ENCODE measurements at places on chromosomes 12 and 14.

DNA sequence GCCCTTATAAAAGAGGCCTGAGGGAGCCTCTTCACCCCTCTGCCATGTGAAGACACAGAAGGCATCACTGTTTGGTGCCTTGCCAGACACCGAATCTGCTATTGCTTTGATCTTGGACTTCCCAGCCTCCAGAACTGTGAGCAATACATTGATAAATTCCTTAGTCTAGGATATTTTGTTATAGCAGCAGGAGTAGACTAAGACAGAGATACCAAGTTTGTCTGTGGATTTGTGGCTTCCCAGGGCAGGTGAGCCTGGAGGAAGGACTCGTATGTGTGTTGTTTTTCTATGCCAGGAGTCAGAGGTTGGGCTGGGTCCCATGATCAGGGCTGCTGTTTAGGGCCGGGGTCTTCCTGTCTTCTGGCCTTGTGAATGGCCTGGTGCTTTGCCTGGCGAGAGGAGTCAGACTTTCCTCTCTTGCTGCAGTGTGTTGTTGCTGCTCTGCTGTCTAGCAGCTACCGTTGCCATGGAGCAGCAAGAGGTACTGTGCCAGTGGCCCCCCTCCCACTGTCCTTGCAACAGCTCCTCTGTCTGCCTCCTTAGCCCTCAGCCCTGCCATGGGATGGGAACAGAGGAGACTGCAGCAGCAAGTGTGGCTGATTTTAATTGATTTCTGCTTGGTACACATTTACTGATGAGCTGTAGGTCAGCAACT is 111.2 kb downstream of the CHST11 start:
- DNase-seq = no peak

- no peak for DNase-seq
These were observed 718 bp upstream of the TROAP start for GRCh38 chr12:49322367-49322707.

GRCh38 chr12:10130042-10130441 is at the start of gene CLEC7A:
Gene CLEC7A (minus strand): TSS chr12:10130199. CDS start chr12:10130082, 117 bp downstream.
- DNase-seq = no peak

DNA sequence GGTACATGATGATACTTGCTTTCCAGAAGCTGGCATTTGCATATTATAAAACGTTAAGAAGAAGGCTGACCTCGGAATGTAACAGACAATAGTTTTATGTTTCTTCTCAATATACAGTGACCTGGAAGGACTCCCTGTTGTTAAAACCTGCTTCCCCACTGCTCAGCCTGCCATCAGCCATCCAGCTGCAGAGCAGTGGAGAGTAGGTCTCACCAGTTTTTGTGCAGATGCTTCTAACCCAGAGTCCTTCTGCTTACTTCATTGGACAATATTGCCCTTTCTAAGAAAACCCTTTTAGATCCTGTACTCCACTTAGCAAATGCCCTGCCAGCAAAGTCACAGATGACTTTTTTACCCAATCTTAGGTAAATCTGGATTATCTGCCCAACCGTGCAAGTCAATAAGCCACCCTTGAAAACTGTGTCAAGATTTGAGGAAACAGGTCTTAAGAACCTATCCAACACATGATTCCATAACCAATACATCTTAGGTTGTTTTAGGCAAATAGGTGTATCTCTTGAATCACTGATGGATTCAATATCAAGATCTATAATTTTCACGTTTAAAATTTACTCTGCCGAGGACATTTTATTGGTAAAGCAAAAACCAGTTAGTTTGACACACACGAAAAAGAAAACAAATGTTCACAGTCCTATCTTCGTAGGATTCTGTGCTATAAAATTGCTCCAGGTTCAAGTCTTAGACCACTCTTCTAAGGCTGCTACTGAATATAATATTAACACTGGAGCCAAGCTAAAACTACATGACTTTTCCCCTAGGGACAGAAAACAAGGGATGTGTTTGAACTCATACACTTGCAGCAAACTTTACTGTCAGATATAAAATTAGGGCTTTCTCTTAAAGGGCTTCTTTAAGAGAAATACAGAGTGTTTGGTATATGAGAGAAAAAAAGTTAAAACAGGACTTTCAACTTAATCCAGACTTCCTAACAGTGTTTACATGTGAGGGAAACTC is 5.7 kb downstream of the PHLDA1 start:
- DNase-seq = no peak

DNA sequence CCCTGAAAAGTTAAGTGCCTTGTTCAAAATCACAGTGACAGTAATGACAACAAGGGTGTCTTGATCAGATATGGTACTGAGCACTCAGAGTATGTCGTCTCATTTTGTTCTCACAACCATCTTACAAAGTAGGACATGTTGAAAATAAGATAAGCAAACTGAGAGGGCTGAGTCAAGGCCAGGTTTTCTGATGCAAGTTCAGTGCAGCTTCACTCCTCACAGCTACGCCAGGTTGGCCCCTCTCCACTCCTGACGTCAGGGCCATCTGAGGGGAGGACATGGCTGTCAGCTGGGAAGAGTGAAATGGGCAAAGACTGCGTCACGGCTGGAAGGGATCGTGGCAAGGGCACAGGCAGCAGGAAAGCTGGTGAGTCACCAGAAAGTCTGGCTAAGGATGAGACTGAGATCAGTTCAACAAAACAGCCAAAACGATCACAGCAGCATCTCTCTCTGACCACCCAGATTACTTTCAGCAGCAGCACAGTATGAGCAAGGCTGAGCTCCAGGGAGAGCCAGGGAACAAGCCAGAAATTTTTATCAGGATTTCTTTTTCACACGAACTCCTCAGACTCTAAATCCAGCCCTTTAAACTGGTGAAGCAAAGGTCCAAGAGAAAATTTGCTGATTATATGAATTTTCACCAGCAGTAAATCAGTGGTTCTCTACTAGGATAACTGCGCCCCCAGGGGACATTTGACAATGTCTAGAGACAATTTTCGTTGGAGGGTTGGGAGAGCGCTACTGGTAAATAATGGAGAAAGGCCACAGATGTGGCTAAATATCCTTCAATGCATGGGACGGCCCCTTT is 297.9 kb upstream of the AMIGO2 start:
- peak; percentile 99 for DNase-seq

DNA sequence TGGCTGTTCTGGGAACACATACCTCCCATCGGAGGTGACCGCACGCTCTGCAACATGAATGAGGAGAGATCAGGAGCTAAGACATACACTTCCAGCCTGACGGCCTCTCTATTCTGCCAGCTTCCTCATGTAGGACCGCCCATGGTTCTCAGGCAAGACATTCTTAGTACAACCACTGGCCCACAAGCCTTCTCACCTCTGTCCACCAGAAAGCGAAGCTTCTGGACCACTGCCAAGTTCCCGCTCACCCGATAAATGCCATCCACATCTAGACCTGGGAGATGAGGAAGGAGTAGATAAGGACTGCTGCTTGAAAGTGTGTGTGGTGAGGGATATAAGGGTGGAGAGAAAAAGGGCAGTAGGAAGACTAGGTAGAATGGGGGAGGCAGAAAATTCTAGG is 5.2 kb downstream of the ARHGAP9 start:
- DNase-seq = no peak

DNA sequence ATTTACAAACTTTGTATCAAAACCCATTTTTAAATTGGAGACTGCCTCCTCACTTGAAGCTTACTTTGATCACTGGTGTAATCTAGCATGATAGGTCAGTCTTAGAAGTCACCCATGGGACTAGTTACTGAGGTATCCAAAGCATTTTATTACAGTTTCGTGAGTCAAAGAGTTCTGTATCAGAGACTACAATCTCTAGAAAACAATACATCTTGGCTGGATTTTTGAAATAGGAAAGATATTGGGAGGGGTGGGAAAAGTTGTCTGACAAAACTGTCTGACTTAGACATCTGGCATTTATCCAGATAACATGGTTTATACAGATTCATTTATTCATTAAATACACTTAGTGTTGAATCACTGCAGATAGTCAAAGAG is 173.5 kb upstream of the PDZRN4 start:
- no peak for DNase-seq

DNA sequence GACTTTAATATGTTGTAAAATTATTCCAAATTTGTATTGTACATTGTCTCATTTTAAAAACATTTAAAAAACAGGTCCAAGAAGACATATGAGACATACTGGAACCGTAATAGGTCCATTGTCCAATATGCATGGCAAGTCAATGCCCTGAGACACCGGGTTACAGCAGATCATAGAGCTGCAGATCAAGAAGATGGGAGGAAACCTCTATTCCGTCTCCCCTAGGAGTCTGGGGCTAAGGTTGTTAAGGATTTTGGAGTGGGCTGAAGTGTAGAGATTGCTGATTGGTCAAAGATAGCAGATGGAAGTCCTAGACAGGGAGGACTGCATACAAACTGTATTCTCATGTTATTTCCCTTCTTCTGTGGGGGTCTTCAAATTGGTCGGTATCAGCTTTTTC is 108.3 kb upstream of the PLEKHA5 start:
- DNase-seq = no peak

- DNase-seq = no peak
These were observed 88.0 kb downstream of the ANO6 start for GRCh38 chr12:45303945-45304344.

GRCh38 chr14:47857646-47858045 is 182.2 kb upstream of the MDGA2 start:
- no peak for DNase-seq

DNA sequence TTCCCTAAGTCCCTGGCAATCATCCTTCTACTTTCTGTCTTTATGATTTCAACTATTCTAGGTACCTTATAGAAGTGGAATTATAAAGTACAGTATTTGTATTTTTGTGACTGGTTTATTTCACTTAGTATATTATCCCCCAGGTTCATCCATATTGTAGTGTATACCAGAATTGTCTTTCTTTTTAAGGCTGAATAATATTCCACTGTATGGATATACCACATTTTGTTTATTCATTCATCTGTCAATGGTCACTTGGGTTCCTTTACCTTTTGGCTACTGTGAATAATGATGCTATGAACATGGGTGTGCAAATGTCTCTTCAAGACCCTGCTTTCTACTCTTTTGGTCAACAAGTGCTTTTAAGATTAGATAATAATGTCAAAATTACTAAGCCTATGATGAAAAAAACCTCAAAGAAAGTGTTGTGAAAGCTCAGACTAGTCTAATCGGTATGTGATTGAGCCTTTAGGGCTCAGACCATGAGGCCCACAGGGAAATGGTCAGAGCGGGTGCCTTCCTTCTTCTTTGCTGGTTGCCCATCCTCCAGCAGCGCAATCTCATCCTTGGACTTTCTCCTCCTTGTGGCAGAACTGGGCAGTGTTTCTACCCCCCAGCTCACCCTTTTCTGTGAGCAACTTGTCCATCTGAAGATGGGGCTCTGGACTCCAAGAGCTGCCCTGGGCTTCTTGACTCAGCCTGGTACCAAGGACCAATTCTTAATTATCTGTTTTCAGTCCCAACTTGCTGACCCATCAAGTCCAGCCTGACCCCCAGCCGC is 105.4 kb downstream of the TTC8 start:
- DNase-seq = no peak

GRCh38 chr14:56676042-56676441 is 96.4 kb downstream of the TMEM260 start:
- no peak for DNase-seq

- DNase-seq = no peak
These were observed 77.6 kb downstream of the CNTN1 start for GRCh38 chr12:40769846-40770245.

- DNase-seq = no peak
These were observed 15.6 kb downstream of the BAG5 start for GRCh38 chr14:103546652-103547454.

Measured in AG04449 (cell line).